Caudate nucleus (tissue), 63 donors: ENCODE measurements at places on chromosomes 2 and 18.
A peak's percentile ranks its signal among the peaks of the same experiment; 100 is the strongest.

- DNase-seq: no peak
These were observed 87.9 kb downstream of the GLI2 start for GRCh38 chr2:120823551-120823950.

DNA sequence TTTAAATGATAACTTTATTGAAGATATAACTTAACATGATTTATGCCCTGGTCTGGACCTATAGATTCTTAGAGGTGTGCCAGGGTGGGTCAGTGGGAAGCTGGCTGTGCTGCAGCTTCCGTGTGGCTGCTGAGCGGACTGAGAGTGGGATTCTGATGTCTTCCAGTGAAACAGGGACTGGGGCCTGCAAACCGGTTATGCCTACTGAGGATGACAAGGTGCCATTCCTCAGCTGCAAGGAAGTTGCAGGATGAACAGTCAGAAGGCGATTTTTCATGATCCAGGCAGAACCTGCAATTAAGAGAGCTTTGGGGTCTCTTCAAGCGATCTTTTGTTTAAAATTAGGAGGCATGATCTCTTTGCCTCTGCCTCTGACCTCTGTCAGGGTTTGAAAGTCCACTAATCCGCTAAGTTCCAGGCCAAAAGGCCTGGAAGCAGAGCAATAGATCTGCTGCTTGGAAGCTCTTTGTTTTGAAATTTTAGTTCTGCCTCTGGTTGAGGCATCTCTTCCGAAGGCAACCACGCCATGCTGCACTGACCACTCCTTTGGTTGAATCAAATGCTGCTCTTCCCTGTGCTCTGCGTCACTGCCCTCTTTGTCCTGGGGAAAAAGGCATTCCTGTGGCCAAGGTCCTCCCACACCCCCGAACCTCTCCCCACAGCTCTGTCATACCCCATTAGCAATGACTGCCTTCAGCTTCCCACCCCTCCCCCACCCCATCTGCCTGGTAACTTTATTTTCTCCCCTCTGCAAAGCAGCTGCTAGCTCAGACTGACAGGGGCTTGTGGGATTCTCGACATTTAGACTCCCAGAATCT lies 2.0 kb downstream of the TMEM169 start:
- DNase-seq: no peak

GRCh38 chr18:52700816-52701215 lies 360.8 kb downstream of the DCC start:
- no peak for DNase-seq

- no peak for DNase-seq
These were observed 96.8 kb downstream of the GPD2 start for GRCh38 chr2:156532989-156533388.

- DNase-seq: no peak
These were observed 75.7 kb downstream of the RNF152 start for GRCh38 chr18:61817086-61817485.

- peak; percentile 39 for DNase-seq
These were observed 918 bp upstream of the NETO1 start for GRCh38 chr18:72868585-72869225.

DNA sequence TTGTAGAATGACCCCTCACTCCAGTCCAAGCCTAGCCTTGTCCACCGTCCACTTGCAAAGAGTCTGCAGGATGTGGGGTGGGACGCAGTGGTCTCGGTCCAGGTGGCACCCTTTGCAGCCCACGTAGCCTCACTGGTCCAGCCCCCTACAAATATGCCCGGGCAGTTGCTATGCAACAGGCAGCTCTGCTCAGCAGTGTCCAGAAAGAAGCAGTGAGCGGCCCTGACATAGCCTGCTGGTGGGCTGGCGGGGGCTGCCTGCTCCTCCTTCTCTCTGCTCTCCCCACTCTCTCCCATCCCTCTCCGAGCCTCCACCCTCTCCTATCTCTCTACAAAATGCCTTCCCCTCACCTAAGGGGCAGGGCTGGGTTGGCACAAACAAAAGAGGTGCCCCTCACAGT lies 233.4 kb downstream of the CELF4 start:
- no peak for DNase-seq

- no peak for DNase-seq
These were observed 1300.1 kb upstream of the ACVR2A start for GRCh38 chr2:146544701-146545100.

DNA sequence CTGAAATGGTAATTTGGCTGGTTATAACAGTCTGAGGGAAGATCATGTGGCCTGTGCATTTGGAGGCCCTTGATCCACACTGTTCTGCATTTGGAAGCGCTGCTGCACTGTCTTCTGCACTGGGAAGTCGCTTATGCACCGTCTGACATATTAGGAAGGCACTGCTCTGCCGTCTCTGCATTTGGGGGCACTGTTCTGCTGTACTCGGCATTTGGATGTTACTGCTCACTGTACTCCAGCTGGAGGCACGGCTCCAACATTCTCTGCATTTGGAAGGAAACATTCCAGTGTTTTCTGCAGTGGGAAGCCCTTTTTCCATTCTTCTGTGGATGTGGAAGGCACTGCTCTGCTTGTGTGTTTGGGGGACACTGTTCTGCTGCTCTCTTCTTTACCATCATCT lies 9.6 kb upstream of the PROM2 start:
- peak; percentile 60 for DNase-seq

- DNase-seq: no peak
These were observed 19.6 kb upstream of the REL start for GRCh38 chr2:60861736-60862135.

DNA sequence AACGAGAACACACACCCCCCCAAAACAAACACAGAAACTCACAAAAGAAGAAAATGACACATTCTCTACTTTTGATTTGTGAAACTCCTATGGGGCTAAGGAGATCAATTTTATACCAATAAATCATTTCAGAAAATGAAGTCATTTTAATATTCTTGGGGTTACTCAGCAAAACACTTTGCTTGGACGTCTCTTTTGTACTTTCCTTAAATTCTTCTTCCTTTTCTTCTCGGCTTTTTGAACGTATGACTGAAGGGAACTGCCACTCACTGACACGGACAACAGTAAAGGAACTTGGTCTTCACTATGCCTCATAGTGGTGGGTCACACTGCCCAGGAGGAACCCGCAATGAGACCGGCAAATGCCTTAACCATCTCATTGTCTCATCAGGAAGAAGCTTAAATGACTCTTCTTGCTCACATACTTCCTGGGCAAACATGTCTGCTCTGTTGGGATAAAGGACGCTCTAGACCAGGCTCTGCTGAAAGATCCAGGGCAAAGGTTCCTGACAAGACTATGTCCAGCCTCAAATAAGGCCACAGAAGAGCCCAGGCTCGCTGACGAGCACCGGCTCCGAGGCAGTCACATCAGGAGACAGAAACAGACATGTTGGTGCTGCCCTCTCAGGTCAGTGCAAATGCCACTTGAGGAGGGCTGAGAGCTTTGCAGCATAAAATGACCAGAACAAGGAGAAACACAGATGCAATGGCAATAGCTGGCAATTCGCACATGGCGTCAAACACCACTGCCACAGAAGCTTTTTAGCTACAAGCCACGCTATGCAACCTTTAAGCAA lies 205.5 kb downstream of the TGIF1 start:
- no peak for DNase-seq

DNA sequence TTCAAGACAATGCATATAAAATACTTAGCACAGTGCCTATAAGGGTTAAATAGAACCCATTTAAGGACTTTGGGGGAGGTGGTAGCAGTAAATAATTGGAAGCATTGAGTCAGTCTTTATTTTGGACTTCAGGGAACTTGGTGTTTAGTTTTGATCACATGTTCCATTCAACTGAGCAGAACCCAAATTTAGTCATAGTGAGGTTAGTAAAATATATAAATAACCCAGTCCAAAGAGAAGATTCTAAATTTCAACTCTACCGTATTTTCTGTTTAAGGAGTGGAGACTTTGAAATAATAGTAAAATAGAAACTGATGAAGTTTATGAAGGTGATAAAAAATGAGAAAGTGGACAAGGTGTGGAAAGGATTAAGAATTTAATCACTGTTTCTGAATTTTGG lies 19.7 kb downstream of the TWSG1 start:
- DNase-seq: no peak

- no peak for DNase-seq
These were observed 57.4 kb downstream of the STK39 start for GRCh38 chr2:168189835-168190569.

- no peak for DNase-seq
These were observed 56.3 kb upstream of the ZDBF2 start for GRCh38 chr2:206218156-206218555.

- DNase-seq: no peak
These were observed 35.3 kb downstream of the KCNF1 start for GRCh38 chr2:10947005-10947440.

- no peak for DNase-seq
These were observed 79.0 kb downstream of the SLC66A3 start for GRCh38 chr2:11234309-11234708.

- no peak for DNase-seq
These were observed 22.3 kb downstream of the CCBE1 start for GRCh38 chr18:59674903-59675270.

DNA sequence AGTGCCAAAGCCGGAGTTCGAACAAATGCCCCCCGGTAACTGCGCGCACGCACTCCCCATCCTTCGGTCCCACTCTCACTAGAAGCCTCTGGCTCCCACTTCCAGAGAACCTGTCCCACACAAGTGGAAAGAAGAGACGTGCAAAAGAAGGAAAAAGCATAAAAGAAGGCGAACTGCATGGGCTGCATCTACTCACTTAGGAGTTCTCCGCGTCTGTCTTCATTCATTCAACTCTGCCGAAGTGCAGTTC lies 312 bp downstream of the NR4A2 start:
- no peak for DNase-seq

GRCh38 chr2:224689539-224689938 lies 26.6 kb downstream of the CCDC195 start:
- DNase-seq: no peak

- no peak for DNase-seq
These were observed 21.3 kb upstream of the CDC42EP3 start for GRCh38 chr2:37692711-37693110.

- DNase-seq: no peak
These were observed 4.4 kb upstream of the SAG start for GRCh38 chr2:233303252-233303651.

GRCh38 chr2:222410534-222410933 lies 13.8 kb upstream of the SGPP2 start:
- DNase-seq: no peak

DNA sequence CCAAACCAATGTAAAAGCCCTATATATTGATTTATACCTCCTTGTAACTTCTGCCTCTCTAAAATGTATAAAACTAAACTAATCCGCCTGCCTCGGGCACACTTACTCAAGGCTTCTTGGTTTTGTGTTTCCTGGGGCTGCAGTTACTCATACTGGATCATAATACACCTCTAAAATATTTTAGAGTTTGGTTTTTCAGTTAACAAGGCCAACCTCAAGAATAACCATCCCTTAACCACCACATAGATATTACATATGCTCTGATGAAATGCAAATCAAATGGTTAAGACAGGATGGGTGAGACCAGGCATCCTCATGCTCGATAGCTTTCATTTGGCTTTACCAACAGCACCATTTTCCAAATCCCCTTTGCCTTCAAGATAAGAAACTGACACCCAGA lies 46.4 kb downstream of the UXS1 start:
- no peak for DNase-seq

GRCh38 chr2:231369580-231370428 lies 25.7 kb upstream of the B3GNT7 start:
- DNase-seq: no peak

- no peak for DNase-seq
These were observed 334.1 kb upstream of the RAB6C start for GRCh38 chr2:129645335-129645734.

DNA sequence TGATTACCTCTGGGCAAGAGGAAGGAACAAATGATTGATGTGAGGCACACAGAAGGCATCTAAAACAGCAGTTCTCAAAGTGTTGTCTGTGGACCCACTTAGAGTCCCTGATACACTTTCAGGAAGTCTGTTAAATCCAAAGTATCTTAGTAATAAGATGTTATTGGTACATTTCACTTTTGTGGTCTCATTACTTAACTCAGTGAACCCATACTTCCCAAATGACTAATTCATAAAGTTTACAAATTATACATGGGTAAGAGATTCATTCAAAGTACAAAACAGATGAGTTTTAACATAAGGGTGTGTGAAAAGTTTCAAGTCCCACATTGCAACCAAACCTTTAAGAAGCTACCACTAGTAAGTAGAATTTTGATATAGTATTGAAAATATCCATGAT lies 440.5 kb downstream of the NUP35 start:
- no peak for DNase-seq

DNA sequence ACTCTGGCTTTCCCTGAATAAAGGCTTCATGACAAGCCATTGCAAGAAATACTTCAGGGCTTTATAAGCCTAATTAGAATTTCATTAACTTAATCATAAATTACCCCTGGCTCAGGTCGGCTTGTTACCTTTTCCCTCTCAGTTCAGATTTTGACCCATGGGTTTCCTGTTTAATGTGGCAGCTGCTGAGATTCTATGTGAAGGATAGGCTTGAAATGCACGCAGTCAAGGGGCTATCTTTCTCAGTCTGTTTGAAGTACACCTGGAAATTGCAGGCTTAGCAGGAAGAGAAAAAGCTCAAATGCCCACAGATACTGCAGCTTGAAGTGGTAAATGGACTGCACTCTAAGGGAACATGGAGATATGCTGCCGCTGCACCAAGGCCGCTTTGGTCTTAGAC lies 49.4 kb downstream of the CAVIN2 start:
- DNase-seq: no peak

- no peak for DNase-seq
These were observed 185.9 kb downstream of the CDH7 start for GRCh38 chr18:65936678-65937077.

- no peak for DNase-seq
These were observed 71.2 kb downstream of the CERKL start for GRCh38 chr2:181585732-181586131.

- DNase-seq: no peak
These were observed 98.0 kb upstream of the BZW1 start for GRCh38 chr2:200713704-200714064.

GRCh38 chr18:44062345-44062744 lies 618.3 kb upstream of the SETBP1 start:
- DNase-seq: no peak

- DNase-seq: peak; percentile 73
These were observed at the start of gene FIGN for GRCh38 chr2:163735685-163736432. TSS of gene FIGN (minus strand) at chr2:163736008. CDS start at chr2:163734927, 1,081 bp downstream.

DNA sequence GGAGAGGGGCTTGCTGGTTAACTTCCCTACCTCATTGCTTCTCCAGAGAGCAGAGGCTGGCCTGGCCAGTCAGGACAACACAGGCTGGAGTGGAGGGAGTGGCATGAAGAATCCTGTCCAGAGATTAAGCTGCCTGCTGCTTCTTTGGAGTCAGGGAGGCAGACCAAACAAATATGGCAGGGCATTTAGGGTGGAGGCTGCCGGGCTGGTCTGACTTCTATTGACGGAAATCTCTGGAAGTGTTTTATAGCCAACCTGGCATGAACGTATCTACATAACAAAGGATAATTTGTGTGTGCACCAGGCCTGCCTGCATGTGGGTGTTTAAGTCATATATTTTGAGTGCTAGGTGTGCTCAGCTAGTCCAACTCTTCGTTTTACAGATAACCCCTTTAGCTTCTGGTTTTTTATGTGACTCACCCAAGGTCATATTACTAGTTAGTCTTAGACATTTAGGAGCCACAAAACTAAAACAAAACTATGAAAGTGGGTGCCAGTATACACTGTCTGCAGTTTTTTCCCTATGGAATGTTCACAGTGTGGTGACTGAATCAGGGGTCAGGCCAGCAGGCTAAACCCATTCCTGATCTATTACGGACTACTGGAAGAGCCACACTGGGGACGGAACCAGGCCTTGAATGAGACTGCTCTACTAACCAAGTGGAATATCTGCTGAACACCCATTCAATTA lies 5.5 kb downstream of the NPC1 start:
- no peak for DNase-seq
